MV-4-11 (cell line): ENCODE measurements at places on chromosomes 5 and 9.

DNA sequence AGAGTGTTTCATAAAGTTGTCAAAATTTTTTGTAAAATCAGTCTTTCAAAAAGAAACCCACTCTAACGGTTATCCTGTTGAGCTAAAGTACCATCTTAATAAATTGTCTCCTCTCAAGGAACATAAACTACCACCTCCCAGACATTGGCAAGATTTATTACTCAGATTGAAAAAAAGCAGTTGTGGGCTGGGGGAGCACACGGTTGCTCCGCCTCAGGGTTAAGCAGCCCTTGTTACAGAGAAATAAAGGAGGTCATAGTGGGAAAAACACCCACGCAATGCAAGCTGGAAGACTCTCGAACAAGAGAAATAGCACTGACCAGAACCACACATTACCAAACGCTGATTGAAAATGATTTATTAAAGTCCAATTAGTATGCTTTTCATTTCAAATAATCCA, 165.3 kb downstream of the LPAR1 start:
- no peak for DNase-seq

GRCh38 chr5:179553875-179554274, 3.5 kb downstream of the RUFY1 start:
- DNase-seq: no peak

DNA sequence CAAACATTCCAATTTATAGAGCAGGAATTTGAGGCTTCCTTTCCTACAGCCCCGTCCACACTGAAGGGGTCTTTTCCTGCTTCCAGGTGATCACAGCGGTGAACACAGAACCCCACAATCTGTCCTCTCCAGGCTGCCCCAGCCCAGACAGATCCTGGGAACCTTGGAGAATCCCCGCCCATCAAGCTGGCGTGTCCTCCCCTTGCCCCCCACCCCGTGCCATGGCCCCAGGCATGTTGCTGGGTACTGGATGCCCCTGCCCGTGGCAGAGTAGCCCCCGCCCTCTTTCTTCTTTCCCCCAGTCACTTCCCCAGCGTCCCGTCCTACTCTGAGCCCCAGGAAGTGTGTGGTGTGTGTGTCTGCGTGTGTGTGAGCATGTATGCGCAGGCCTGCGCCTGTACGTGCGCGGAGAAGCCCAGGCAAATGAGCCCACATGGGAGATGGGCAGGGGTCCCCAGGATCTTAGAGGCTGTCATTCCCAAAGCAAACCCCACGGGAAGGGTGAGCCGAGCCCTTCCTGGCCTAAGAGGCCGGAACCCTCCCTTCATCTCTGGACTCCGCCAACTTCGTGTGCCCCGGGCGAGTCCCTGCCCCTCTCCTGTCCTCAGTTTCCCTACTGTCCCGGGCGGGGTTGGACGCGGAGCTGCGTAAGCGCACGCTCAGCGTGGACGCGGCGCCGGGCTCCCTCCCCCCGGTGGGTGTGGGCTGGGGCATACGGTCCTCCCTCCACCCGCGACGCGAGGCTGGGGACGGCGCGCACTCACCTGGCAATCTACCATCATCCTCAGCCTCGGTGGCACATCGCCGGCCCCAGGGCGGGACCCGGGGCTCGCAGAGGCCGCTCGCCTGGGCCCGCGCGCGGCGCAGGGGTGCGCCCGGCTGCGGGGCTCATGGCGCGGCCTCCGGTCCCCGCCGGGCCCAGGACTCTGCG, 15.2 kb downstream of the GBGT1 start:
- peak; percentile 34 for DNase-seq

- peak; percentile 91 for DNase-seq
Measured at GRCh38 chr9:5593904-5594303, 35.0 kb upstream of the RIC1 start.

DNA sequence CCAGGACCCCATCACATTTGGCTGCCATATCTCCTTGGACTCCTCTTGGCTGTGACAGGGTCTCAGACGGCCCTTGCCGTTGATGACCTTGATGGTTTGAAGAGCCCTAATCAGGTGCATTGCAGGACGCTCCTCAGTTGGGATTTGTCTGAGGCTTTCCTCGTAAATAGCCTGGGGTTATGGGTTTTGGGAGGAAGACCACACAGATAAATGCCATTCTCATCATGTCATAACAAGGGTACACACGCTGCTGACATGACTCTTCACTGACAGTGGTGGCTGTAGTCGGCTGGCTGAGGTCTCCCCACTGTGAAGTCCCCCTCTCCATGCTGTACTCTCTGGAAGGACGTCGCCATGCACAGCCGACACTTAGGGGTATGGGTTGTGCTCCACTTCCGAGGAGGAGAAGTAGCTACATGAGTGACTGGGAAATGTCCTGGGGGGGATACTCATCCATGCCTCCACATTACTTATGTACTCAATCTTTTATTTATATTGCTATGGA, 42.9 kb upstream of the SPTLC1 start:
- no peak for DNase-seq

- DNase-seq: no peak
Measured at GRCh38 chr5:103561685-103562452, 720 bp downstream of the NUDT12 start.

DNA sequence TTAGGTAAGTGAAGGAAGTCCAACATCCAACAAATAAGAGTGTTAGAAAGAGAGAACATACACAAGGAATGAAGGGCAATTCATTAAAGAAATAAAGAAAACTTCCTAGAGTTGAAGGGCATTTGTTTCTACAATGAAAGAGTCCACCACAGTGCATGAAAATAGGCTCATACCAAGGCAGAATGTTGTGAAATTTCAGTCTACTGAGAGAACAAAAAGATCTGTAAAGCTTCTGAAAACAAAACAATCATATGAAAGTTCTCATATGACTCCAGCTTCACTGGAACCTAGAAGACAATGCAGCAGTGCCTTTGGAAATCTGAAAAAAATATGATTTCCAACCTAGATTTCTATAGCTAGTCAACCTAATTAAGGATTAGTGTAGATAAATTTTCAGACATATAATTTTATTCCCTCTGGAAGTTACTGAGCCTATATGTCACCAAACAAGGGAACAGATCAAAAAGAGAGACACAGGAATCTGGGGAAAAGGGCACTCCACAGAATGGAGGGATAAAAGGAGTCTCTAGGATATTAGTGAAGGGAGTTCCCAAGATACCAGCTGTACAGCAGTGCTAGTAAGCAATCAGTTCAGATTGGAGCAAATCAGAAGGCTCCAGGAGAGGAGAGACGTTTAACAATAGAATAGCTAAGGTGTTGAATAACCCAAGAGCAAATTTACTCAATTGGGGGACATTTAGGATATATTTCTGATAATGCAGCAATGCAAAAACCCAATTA, 5.8 kb downstream of the C5orf58 start:
- no peak for DNase-seq

DNA sequence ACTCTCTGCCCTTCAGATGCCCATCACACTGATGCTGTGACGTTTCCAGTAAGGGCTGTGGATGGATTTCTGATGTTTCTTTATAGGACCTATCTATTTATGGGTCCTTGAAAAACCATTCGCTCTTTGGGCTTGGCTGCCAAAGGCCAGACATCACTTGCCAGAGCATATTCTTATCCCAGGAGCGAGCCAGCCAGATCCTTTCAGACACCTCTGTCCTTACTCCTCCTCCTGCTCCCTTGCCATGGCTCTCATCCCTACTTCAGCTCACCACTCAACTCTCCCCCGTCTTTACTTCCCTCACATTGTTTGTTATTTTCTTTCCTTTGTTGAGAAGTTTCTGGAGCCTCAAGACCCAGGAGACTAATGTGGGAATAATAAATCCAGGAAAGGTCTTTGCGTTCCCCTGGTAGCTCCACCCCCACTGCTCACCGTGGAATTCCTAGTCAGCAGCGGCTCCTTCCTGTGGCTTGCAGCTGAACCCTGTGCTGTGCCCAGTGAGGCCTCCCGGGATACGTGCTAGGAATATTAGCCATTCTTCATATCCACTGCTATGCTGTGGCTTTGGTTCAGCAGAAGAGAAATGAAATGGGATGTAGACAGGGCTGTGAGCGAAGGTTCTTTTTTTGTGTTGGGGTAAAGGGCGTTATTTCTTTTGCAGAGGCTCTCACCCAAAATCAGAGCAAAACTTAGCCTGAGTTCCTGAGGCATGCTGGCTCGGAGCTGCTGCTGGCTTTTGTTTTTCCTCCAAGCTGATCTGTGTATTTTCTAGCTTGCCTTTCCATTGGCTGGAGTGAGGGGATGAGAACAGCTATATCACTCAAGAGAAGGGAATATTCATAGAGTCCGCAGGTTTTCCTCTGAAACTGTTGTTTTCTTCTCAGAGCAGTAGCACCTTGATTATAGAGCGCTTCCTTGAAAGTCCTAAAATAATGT, 171.1 kb downstream of the SAXO1 start:
- DNase-seq: no peak

DNA sequence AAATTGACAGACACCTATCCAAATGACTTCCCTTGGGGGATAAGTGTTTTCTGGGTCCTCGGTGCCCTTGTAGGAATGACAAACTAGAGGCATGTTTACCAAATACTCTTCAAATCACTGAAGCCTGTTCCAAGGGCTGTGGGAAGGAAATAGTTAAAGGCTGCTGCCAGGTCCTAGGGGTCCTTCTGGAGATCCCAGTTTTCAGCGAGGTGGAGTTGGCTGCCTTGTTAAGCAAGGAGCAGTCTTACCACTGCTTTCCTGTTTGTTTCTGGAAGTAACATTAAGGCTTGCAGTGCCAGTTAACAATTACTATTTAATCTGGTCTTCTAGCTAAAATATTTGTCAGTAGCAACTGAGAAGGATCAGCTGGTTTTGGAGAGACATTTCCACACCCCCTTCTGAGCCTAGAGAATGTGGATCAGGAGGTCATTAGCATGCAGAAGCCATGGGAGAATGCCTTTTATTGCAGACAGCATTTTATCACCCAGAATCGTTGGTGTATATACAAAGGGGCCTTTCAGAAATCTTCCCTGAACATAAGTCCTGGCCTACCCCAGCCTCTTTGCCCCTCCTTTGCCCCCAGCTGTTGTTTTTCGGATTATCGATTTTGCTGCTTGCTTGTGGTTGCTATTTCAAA, 238.8 kb downstream of the DMAC1 start:
- DNase-seq: no peak

DNA sequence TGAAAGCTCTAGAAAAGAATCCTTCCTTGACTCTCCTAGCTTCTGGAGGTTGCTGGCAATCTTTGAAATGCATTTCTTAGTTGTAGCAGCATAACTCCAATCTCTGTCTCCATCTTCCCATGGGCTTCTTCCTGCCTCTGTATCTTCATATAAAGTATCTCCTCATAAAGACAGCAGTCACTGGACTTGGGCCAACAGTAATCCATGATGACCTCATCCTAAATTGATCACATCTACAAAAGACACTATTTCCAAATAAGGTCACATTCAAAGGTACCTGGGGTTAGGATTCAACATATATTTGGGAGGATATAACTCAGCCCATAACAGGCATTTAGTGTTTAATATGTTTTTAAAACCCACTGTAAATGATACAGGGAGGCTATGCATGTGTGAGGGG, 123.3 kb downstream of the MLLT3 start:
- DNase-seq: no peak

DNA sequence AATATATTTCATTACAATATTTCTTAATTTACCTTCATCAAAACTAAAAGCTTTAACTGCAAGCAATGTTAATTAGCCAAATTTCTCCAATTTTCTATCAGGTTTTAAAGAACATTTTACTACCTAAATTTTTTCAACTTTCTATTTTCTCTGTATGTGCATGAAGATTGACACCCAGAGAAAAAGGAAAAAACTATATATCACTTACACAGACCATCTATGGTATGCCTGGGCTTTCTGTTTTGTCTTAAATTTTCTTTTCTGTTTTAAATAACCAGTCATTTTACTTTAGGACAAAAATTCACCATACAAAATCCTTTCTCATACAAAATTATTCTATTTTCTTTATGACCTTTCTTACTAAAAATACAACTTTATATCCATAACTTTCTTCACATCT, 13.8 kb upstream of the IL7R start:
- DNase-seq: no peak

DNA sequence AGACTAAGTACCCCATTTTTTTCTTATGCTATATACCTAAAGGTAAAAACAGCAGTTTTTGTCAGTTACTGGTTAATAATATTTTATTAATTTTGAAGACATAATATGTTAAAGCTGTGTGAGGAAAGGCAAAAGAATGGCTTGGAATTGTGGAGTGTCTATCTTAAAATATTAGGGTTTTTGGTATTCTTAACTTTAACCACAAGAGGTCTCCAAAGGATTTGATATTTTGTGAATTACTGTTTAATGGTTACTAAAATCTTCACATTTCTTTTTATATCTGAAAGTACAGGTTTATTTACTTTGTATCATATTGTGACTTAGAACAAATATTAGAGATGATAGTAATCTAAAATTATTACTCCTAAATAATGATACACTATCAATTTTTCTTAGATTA, 32.0 kb upstream of the DHFR start:
- no peak for DNase-seq

- no peak for DNase-seq
Measured at GRCh38 chr9:117809751-117810150, 105.5 kb downstream of the TLR4 start.

DNA sequence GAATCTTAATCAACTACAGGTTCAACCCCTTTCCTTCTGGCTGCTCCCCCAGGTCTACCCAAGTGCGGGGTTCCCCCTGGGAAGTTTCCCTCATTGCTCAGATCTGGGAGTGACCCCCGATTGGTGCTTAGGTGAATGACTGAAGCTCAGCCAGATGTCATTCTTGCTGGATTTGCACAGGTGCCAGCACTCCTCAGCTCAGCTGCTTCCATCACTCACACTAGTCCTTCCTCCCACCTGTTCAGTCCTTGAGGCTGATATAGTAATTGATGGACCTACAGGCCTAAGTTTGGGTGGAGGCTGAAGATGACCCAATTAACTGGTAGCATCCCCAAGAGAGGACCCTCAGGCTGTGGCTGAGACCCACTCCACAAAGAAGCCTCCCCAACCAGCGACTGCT, 32.9 kb downstream of the PRLR start:
- no peak for DNase-seq

- no peak for DNase-seq
Measured at GRCh38 chr9:122124048-122124447, 30.9 kb upstream of the TTLL11 start.

GRCh38 chr9:135490980-135491464, 9.5 kb upstream of the MRPS2 start:
- no peak for DNase-seq

GRCh38 chr9:89175828-89176261, 2.8 kb downstream of the SHC3 start:
- peak; percentile 1 for DNase-seq

- no peak for DNase-seq
Measured at GRCh38 chr5:38321978-38322377, 63.6 kb downstream of the EGFLAM start.

DNA sequence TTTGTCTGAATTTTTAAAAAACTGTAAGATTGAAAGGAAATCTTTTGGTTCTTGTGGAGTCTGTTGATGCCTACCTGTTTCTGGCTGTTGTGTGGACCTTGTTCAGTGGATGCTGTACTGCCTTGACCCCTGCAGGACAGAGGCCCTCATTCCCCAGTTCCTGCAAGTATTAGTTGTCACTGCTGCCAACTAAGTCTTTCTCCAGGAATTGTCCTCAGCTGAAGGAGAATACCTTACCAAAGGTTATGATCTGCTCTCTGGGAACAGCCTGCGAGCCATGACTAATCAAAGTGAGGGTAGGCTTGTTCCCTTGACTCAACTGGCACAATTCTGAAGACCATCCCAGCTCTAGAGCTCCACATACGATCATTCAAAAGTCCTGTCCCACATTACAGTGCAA, 145.3 kb upstream of the FST start:
- peak; percentile 25 for DNase-seq

- DNase-seq: no peak
Measured at GRCh38 chr9:127644943-127645342, 32.9 kb downstream of the STXBP1 start.

GRCh38 chr5:2015961-2016360, 133.2 kb upstream of the IRX4 start:
- no peak for DNase-seq
